ENCODE measurements at places on chromosomes 7 and 10. TPM values are rescaled to one million over a fixed set of nuclear protein-coding genes. Genes with fewer than 3 reads are reported as not detected.

- no peaks in the 10 kb centered on the region for H3K27me3 ChIP-seq
- no peak overlapping the region for H3K27ac ChIP-seq
- no peak overlapping the region for H3K4me3 ChIP-seq
- H3K36me3 ChIP-seq = no peaks in the 10 kb centered on the region
- H3K4me1 ChIP-seq = no peaks in the 10 kb centered on the region
These were observed 241.3 kb upstream of the KMT2E start for GRCh38 chr7:104772405-104773345.

GRCh38 chr7:147564786-147565476 is 1025.6 kb upstream of the C7orf33 start:
- no peaks in the 10 kb centered on the region for H3K27me3 ChIP-seq
- DNase-seq = no peak
- no peaks in the 10 kb centered on the region for H3K4me1 ChIP-seq

DNA sequence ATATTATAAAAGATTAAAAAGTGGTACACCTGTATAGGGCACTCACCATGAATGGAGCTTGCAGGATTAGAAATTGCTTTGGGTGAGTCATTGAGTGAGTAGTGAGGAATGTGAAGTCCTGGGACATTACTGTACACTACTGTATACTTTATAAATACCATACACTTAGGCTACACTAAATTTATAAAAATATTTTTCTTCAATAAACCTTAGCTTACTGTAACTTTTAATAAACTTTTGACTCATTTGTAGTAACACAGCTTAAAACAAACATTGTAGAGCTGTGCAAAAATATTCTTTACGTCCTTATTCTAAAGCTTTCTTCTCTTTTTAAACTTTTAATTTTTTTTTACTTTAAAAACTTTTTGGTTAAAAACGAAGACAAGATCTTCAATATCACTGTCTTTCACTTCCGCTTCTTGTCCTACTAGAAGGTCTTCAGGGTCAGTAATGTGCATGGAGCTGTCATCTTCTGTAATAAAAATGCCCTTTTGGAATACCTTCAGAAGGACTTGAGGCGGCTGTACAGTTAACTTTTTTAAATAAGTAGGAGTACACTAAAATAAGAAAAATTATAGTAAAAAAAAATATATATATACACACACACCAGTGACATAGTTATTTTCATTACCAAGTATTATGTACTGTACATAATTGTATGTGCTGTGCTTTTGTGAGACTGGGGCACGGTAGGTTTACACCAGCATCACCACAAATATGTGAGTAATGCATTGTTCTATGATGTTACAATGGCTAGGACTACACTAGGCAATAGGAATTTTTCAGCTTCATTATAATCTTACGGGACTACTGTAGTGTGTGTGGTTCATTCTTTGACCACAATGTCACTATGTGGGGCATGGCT is 3.5 kb downstream of the STK31 start:
- H3K27me3 ChIP-seq = no peaks in the 10 kb centered on the region
- DNase-seq = no peak
- H3K36me3 ChIP-seq = no peaks in the 10 kb centered on the region
- no peak overlapping the region for H3K4me3 ChIP-seq
- H3K4me1 ChIP-seq = no peaks in the 10 kb centered on the region

DNA sequence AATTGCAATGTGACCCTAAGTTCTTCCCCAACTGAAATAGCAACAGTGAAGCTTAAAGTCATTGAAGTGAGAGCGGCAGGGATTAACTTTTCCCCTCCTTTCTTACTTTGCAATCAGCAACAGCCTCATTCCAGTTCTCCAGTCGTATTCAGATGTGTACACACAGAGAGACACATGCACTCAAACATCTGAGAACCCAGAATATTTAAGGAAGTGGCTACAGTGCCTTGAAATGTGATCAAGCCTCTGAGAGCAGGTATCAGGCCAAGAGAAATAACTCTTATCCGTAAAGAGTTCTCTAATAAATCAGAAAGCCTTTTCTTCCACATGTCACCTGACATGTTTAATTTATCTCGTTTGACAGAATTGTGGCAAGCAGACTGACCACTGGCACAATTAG is 388.9 kb upstream of the NPVF start:
- no peaks in the 10 kb centered on the region for H3K36me3 ChIP-seq
- no peaks in the 10 kb centered on the region for H3K4me1 ChIP-seq
- H3K27ac ChIP-seq = peak overlapping the region; percentile 31
- no peak for DNase-seq

DNA sequence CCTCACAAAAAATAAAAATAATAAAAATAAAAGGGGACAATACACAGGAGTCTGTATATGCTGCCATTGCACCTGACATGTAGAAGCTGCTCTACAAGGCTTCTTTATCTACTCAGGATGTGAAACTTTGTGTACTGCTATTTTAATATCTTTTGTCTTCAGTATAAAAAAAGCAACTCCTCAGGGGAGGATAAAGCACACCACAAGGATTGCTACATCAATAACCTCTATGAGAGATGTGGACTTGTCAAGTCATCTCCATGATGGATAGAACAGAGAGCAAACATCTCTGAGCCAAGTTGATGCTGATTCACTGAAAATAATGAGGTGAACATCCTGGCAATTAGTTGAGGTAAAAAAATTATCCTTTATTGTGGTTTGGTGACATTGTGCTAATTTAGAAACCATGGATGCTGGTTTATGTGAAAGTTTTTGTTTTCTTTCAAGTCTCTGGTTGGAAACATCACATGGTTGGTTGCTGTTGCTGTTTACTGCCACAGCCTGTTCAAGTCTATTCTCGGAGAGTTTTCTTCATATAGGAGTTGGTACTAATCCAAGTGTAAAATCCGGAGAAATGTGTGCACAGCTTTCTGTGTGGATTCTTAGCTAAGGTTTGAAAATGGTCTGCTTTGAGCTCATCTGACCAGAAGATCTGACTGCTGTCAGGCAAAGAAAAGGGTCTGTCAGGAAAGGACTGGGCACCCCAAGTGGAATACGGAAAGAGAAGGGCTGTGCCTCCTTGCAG is 1.5 kb upstream of the HECW1 start:
- DNase-seq = no peak
- no peaks in the 10 kb centered on the region for H3K36me3 ChIP-seq
- H3K4me1 ChIP-seq = peaks cover 18% of the 10 kb centered on the region
- H3K27me3 ChIP-seq = peaks cover 22% of the 10 kb centered on the region
- H3K27ac ChIP-seq = no peak overlapping the region
- no peak overlapping the region for H3K4me3 ChIP-seq

GRCh38 chr10:130044067-130045061 is 66.3 kb downstream of the C10orf143 start:
- no peaks in the 10 kb centered on the region for H3K36me3 ChIP-seq
- no peaks in the 10 kb centered on the region for H3K4me1 ChIP-seq
- H3K27ac ChIP-seq = no peak overlapping the region
- no peak for DNase-seq
- H3K27me3 ChIP-seq = no peaks in the 10 kb centered on the region

The OR13A1 gene
- not detected for total RNA-seq

- H3K36me3 ChIP-seq = no peaks in the 10 kb centered on the region
- H3K27ac ChIP-seq = no peak overlapping the region
- H3K27me3 ChIP-seq = no peaks in the 10 kb centered on the region
- H3K4me3 ChIP-seq = no peak overlapping the region
- DNase-seq = no peak
These were observed 12.3 kb upstream of the SNX10 start for GRCh38 chr7:26279405-26279804.

DNA sequence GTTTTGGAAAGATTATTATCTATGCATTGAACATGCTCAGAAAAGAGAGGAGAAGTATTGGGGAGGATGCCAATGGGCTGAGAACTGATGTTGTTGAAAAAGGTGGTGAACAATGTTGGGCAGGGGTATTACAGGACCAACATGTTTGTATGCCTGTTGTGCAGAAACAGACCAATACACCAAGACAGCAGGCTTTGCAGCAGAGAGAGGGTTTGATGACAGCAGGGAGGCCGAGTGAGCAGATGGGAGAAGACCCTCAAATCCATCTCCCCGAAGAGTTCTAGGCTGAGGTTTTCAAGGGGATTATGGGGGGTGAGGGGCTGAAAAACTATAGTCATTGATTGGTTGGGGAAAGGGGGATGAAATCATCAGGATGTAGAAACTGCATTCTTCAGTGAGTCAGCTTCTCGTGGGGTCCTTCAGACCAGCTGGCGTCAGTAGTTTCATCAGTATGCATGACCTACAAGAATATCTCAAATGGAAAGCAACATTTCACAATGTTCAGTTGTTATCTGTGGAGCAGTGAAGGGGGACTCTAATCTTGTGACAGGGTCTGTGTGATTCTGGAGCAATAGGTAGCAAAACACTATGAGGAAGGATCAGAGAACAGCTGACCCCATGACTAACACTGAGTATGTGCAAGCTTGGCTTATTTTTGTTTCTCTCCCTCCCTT is 167.8 kb downstream of the BAMBI start:
- no peaks in the 10 kb centered on the region for H3K36me3 ChIP-seq
- H3K4me1 ChIP-seq = no peaks in the 10 kb centered on the region
- H3K4me3 ChIP-seq = no peak overlapping the region
- no peak overlapping the region for H3K27ac ChIP-seq
- DNase-seq = no peak

The LIPF gene
- total RNA-seq = not detected

GRCh38 chr10:22321924-22322640 is 1.2 kb downstream of the BMI1 start:
- H3K36me3 ChIP-seq = no peaks in the 10 kb centered on the region
- H3K27ac ChIP-seq = peak overlapping the region; percentile 56
- no peaks in the 10 kb centered on the region for H3K4me1 ChIP-seq
- peak overlapping the region; percentile 64 for H3K4me3 ChIP-seq
- DNase-seq = no peak

GRCh38 chr10:97533888-97534287 is 35.2 kb downstream of the UBTD1 start:
- H3K4me3 ChIP-seq = no peak overlapping the region
- no peak overlapping the region for H3K27ac ChIP-seq
- H3K36me3 ChIP-seq = no peaks in the 10 kb centered on the region
- no peaks in the 10 kb centered on the region for H3K27me3 ChIP-seq
- no peak for DNase-seq

DNA sequence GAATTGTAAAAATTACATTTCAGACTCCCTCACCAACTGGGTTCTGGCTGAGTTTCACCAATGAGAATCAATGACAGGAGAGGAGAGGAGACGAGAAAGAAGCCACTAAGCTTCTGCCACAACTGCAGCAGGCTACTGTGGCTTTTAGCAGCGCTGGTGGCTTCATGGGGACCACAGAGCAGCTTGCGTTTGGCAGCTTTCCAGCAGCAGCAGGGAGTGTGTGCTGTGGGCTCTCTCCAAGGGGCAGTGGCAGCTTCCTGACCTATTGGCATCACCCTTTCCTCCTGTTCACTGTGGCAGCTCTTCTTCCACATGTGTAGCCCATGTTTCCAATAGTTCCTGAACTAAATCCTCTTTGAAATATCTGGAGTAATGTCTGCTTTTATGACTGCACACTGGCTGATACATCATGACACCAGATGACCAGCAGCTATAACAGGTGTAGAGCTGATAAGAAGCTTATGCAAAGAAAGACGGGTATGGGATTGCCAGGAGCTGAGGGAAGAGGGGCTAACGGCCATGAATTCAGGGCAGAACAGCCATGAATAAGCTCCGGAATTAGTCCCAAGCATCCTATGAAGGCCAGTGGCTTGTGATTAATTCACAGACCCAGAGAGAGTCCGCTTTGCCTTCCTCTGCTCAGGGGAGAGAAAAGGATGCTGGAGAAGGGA is 46.8 kb downstream of the KCNH2 start:
- no peak for DNase-seq
- H3K27ac ChIP-seq = no peak overlapping the region
- H3K27me3 ChIP-seq = no peaks in the 10 kb centered on the region

The JCAD gene
- total RNA-seq = 34.1 TPM

DNA sequence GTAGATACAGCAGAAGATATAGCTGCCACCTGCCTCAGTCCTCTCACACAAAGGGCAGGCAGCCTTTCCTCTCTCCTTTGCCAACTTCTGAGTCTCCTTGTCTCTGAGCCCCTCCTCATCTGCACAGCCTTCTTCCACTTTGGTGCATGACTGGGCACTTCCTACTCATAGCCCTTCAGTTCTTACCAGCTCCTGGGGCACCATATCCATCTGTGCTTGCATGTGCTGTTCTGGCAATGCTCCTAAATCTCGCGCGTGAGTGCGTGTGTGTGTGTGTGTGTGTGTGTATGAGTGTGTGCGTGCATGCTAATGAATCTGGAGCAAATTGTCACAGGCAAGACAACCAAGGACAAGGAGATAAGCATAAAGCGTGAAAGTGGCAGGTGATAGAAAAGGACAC is 1271.6 kb upstream of the SORCS1 start:
- H3K27ac ChIP-seq = no peak overlapping the region
- H3K4me3 ChIP-seq = no peak overlapping the region
- no peaks in the 10 kb centered on the region for H3K4me1 ChIP-seq
- H3K36me3 ChIP-seq = no peaks in the 10 kb centered on the region
- no peak for DNase-seq
- no peaks in the 10 kb centered on the region for H3K27me3 ChIP-seq

The CAV1 gene
- 396 TPM for total RNA-seq

The SH2D4B gene
- 0.12 TPM for total RNA-seq

GRCh38 chr10:68172324-68172723 is 59.6 kb downstream of the ATOH7 start:
- no peaks in the 10 kb centered on the region for H3K4me1 ChIP-seq
- no peak overlapping the region for H3K27ac ChIP-seq
- H3K36me3 ChIP-seq = peaks cover 63% of the 10 kb centered on the region

DNA sequence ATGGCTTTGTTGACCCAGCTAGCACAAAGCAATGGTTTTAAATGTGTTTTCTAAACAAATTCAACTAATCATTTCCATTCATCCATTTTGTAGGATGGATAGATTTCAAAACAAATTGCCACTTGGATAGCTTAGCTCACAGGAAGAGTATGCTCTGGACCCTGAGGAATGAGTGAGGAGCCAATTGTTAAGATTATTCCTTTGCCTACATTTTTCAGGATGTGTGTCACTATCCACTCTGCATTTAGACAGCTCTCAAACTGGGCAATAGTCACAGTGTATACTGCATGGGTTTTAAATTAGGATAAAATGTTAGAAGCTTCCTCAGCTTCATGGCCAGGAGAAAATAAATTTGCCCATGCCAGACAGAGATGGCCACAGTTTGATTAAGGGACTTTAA is 605.6 kb upstream of the TEX47 start:
- H3K27ac ChIP-seq = no peak overlapping the region
- H3K4me3 ChIP-seq = no peak overlapping the region
- H3K36me3 ChIP-seq = no peaks in the 10 kb centered on the region
- no peaks in the 10 kb centered on the region for H3K4me1 ChIP-seq

GRCh38 chr7:138429577-138430250 is 30.3 kb upstream of the TRIM24 start:
- no peaks in the 10 kb centered on the region for H3K27me3 ChIP-seq
- no peaks in the 10 kb centered on the region for H3K36me3 ChIP-seq
- no peak overlapping the region for H3K4me3 ChIP-seq
- no peaks in the 10 kb centered on the region for H3K4me1 ChIP-seq
- H3K27ac ChIP-seq = no peak overlapping the region
